ENCODE measurements at places on chromosomes 6 and 20.

DNA sequence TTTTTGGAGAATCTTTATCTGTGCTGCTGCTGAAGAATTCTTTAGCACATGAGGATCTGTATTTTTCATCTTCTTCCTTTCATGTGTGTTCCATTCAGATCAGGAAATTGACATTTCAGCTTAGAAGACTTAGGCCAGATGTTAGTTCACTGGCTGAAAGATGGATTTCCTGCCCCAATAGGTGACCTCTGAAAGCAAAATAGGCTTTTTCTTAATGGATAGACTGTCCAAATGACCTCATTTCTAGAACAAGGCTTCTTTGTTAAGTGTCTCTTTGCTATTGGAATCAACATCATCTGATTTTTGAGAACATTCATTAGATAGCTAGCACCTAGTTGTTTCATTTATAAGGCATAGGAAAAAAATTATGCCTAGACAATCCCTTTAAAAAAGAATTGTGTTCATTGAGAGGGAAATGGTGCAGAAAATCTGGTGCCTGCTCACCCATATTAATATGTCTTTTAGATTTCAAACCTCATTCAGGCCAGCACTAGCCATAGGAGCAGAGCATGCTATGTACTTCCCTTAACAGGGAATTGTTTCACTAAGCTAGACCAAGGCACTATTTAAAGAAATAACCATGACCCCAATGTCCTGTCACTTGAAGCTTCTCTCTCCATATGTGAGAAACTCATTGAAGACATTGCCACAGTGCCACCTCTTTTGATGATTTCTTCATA, 13.6 kb upstream of the SASH1 start:
- DNase-seq, result no peak

DNA sequence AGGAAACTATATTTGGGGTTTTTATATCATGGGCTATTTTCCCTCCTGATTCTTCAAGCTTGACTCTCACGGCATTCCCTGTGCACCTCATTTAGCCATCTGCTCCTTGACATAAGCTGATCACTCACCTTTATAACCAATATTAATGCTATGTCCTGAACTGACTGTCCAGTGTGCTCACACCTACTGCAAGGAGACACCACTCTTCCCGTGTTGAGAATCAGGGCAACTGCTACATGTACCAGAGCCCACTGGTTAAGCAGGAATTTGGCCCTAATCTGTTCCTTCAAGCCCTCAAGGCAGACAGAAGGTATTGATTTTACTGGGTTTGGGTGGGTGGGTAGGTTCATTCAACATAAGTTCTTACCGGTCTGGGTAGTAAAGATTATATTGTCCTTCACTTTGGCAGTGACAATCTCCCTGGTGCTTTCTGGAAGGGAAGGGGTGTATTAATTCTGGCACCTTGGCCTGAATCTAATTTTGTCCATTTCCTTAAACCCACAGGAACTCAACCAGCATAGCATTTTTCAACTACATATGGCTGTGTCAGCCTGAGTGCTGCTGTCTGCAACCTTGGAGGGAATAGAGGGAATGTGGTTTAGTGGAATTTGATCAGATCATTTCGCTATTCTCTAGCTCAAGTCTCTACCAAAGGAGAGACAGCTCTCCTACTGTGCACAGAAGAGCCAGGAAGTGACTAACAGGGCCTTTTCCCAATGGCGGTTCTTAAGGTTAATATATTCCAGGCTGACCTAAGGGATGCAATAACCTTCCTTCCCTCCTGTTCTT, 293.2 kb downstream of the BTBD9 start:
- DNase-seq, result no peak

- no peak for DNase-seq
Observed at GRCh38 chr6:148566664-148567350, 180.0 kb upstream of the UST start.

- DNase-seq, result no peak
Observed at GRCh38 chr6:28082939-28083338, 2.6 kb downstream of the ZNF165 start.

DNA sequence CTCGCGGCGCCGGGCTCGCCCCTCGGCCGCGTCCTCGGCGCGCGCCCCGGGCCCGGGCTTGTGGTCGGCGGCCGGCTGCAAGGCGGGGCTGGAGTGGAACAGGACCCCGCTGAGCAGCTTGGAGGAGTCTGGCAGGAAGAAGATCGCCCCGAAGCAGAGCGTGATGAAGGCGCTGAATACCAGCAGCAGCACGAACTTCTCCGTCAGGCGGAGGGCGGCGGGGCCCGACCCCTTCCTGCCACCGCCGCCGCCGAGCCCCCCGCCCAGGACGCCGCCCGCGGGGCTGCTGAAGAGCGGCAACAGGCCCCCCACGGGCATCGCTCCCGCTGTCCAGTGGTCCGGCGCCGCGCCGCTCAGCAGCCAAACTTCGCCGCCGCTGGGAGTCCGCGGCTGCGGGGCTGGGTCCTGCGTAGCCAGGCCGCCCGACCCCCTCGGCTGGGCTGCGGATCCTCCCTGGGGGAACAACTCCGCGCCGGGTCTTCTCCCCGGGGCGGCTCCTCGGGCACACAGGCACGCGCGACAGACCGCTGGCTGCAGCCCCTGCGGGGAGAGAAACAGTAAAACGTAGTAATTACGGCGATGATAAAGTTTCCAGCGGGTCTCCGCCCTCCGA, 707 bp downstream of the MAN1A1 start:
- DNase-seq, result peak; percentile 13

DNA sequence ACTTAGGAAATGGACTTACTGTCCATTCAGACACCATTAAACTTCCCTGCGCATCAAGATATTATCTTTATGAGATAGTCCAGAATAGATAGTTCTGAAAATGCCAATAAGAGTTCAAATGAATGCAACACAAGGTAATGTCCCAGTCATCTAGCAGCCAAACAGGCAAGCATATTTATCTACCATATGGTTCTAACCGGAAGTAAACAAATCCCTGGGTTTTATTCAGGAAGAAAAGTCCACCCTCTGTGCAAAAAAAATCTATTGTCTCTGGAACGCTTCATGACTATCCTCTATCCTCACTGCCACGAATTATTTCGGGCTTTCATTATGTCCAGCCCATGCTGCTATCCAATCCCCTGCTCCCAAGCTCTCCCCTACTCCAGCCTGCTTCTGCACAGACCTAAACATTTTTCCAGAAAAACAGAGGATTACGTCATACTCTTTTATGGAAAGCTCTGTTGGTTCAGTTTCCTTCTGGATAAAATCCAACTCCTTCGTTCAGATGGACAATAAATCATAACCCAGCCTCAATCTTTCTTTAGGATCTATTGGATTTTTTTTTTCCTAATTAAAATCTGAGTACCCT, 11.4 kb downstream of the PPIL6 start:
- DNase-seq, result no peak

- no peak for DNase-seq
Observed at GRCh38 chr6:68679399-68679798, 44.3 kb downstream of the ADGRB3 start.

DNA sequence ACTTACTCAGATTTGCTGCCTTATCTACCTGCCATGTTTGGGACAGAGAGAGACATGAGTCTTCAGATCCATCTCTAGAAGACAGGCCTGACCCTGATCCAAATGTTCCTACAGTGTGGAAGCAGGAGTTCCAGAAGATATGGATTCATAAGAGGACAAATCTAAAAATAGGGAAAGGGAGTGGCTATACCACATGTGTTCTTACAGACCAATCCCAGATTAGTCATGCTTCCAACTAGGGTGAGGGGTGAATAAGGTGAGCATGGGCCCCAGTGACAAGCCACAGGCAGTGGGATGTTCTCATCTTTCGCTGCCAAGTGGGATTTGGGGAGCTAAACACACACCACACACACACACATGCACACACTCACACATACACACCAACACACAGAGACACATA, 670.7 kb upstream of the CITED2 start:
- DNase-seq, result no peak

- no peak for DNase-seq
Observed at GRCh38 chr6:166453651-166454050, 70.9 kb upstream of the MPC1 start.

GRCh38 chr6:71737953-71738352, 148.4 kb upstream of the RIMS1 start:
- DNase-seq, result no peak

- DNase-seq, result no peak
Observed at GRCh38 chr6:71489736-71490135, 201.1 kb downstream of the OGFRL1 start.

DNA sequence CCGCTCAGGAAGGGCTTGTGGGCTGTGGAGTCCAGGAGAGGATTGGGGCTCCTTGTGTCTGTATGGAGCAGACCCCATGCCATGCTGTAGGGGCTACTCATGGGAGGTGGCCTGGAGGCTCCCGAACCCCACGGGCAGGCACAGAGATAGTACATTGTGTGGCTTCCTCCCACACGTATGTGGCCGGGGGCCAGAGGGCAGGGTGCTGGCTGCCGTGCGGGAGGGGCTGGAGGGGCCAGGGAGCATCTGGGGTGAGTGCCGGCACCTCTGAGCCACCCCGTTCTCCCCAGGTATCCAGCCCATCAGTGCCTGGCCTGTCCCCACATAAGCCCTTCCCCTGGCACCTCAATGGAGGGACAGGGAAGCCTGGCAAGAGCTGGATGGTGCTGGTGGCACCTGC, 7.6 kb downstream of the RBBP8NL start:
- no peak for DNase-seq

DNA sequence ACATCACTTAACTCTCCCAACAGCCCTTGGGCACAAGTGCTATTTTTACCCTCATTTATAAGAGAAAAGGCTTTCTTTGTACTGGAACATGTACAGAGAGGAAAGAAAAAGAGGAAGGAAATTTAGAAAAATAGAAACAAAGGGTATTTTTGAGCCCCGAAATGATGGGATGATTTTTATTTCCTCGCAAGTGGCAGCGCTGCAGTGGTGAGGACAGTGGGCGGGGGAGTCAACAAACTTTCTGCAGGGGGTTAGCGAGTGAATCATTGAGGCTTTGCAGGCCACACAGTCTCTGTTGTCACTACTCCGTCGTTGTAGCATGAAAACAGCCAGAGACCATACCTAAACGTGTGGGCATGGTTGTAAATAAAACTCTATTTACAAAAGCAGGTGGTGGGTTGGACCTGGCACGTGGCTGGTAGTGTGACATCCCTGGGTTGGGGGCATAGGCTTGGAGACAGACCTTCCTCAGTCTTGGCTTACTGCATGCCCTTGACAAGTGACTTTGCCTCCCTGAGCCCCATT, 25.5 kb upstream of the OCSTAMP start:
- no peak for DNase-seq

- no peak for DNase-seq
Observed at GRCh38 chr6:43972913-43973300, 154.3 kb downstream of the MRPL14 start.

DNA sequence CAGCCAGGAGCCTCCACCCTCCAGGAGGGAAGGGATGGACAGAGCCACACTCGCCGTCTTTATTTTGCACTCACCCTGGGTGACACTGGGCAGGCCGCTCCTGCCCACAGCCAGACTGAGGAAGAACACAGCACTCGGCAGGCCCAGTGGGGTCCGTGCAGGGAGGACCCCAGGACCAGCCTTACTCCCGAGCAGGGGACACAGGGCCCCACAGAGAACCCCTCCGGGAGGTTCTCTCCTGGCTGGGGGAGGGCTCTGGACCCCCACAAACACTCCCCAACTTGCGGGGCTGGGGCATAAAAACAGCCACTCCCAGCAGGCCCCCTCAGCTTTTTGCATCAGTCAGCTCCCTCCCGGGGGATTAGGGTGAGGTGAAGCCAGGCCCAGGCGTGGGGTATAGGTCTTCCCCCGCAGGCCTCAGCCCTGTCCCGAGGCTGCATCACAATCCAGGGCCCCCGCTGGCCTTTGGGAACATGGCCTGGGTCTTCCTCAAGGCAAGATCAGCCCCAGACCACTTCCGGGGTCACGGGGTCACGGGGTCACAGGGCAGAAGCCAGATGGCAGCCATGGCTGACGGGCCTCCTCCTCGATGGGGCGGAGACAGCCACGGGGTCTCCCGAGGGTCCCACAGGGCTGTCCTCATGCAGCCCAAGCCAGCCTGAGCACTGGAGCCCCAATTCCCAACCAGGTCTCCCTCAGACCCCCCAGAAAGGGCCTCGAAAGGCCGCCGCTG, 3.2 kb downstream of the TNFRSF6B start:
- DNase-seq, result no peak

GRCh38 chr20:38343311-38344106, 2.8 kb upstream of the LBP start:
- DNase-seq, result no peak

GRCh38 chr6:166691199-166691598, 64.1 kb upstream of the RPS6KA2 start:
- DNase-seq, result no peak

DNA sequence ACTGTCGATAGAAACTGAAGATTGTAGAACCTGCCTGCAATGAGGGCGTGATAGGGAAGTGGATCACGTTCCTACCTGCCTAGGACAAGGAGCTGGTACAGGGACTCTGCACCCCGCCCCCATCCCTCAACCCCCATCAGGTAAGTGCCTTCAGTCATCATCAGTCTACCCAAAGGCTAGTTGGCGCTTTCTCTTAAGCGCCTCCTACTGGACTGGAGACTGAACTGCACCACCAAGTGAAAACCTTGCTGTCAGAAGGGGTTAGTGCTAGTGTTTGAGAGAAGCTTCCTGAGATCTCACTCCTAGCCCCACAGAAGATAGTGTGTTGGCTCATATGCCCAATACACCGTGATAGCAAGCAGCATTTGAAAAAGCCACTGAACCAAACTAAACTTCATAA, 706.5 kb upstream of the MAN1A1 start:
- DNase-seq, result no peak

- no peak for DNase-seq
Observed at GRCh38 chr6:127949251-127949650, 48.4 kb upstream of the THEMIS start.

DNA sequence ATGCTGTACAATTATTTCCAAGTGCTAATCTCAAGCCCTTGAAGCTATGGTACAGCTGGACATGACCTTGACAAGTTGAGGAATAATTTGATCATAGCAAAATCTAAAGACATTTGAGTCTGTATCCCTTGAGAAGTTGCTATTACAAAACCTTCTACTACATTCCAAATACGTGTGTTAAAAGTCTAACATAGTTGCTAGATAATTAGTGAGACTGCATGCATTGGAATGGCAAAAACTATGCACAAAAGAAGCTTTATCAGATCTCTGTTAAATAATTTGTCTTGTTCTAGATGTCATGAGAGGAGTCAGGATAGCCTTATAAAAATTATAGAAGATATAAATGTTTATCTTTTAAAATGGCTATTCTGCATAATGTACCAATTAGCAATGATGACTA, 127.8 kb downstream of the GJA1 start:
- DNase-seq, result no peak

DNA sequence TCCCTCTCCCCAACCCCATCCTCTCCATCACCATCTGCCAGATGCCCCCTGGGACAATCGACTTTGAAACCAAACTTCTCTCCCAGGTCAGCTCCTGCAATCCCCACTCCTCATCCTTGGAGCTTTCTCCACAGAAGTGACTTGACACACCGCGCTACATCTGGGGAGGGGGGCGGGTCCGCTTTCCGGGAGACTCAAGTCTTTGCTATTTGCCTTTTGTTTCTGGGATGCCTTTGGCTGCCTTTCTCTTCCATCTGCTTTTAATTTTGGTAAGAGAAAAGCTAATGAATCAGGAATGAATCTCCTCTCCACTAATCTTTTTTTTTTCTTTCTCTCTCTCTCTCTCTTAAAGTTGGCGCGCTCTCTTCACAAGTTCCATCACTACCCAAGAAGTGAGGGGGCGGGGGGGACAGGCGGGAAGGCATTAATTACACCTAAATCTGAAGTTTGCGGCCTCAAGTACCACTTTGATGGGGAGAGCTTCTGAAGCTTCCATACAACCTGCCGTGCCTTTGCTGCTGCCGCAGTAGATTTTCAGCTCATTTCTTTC, 664 bp upstream of the TPBG start:
- no peak for DNase-seq

GRCh38 chr20:22568872-22569344, 15.5 kb downstream of the FOXA2 start:
- DNase-seq, result no peak

- no peak for DNase-seq
Observed at GRCh38 chr6:142886431-142887170, 58.4 kb downstream of the HIVEP2 start.
